ENCODE measurements at places on chromosomes 16 and 17.
A peak's percentile ranks its signal among the peaks of the same experiment; 100 is the strongest.

- no peak for DNase-seq
Observed at GRCh38 chr17:41602524-41602923, 10.0 kb downstream of the KRT16 start.

DNA sequence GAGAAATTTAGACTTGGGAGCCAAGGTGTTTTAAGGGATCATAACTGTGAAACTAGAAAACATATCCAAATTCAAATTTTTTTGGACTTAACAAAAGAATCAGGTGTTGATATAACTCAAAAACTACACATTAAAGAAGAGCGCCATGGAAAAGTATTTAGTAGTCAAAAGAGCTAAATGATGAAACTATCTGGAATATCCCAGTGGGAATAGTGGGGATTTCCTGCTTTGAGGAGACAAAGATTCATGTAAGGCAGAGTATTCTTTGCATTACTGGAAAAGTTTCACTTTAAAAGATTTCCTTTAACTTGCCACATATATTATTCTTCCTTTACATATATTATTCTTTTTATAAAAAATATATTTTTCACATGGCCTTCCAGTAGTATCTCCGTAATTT is 40.3 kb upstream of the VPS4A start:
- DNase-seq = no peak

- no peak for DNase-seq
Observed at GRCh38 chr16:78001451-78002025, 20.8 kb upstream of the CLEC3A start.

DNA sequence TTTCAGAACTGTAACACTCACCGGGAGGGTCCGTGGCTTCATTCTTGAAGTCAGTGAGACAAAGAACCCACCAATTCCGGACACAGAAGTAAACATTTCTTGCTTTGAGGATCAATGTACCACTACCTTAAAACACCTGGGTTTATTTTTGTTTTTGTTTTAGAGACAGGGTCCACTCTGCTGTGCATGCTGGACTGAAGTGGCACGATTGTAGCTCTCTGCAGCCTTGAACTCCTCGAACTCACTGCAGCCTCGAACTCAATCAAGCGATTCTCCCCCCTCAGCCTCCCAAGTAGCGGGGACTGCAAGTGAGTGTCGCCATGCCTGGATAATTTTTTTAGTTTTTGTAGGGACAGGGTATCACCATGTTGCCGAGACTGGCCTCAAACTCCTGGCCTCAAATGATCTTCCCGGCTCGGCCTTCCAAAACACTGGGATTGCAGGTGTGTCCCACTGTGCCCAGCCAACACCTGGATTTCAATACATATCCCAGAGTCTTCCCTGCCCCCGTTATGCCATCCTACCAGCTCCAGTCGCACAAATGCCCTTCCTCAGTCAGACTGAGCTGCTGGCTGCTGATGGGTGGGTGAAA is 13.0 kb upstream of the CES4A start:
- DNase-seq = no peak

DNA sequence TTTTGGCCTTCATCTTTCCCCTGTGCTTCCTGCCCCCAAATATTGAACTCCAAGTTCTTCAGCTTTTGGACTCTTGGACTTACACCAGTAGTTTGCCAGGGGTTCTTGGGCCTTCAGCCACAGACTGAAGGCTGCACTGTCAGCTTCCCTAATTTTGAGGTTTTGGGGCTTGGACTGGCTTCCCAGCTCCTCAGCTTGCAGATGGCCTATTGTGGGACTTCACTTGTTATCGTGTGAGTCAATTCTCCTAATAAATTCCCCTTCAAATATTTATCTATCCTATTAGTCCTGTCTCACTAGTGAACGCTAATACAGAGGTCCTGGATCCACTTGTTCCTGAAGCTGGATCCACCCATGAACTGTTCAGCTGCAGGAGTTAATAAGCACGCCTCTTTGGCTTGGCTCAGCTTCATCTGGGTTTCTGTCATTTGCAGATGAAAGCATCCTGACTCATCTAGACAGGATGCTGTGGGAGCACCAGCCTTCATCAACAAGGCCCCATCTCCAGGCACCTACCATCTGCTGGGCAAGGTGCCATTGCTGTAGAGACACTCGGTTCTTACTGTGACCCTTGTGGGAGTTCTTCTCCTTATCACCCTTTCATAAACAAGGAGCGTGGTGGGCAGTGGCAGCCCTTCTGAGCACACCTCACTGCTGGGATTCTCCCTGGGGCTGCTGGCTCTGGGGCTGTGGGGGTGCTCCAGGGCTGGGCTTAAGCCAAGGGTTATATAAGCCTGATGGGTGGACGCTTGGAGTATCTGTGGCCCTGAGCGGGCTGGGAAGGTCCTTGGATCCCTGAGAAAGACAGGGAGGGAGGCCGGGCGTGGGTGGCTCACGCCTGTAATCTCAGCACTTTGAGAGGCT is 23.1 kb downstream of the LAT start:
- DNase-seq = peak; percentile 86

DNA sequence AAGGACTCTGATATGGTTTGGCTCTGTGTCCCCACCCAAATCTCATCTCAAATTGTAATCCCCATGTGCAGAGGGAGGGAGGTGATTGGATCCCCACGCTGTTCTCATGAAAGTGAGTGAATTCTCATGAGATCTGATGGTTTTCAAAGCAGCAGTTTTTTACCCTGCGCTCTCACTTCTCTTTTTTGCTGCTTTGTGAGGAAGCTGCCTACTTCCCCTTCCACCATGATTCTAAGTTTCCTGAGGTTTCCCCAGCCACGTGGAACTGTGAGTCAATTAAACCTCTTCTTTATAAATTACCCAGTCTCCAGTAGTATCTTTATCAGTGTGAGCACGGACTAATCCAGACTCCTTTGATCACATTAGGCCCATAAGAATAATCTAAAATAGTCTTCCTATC is 719.7 kb upstream of the CDH8 start:
- DNase-seq = no peak

DNA sequence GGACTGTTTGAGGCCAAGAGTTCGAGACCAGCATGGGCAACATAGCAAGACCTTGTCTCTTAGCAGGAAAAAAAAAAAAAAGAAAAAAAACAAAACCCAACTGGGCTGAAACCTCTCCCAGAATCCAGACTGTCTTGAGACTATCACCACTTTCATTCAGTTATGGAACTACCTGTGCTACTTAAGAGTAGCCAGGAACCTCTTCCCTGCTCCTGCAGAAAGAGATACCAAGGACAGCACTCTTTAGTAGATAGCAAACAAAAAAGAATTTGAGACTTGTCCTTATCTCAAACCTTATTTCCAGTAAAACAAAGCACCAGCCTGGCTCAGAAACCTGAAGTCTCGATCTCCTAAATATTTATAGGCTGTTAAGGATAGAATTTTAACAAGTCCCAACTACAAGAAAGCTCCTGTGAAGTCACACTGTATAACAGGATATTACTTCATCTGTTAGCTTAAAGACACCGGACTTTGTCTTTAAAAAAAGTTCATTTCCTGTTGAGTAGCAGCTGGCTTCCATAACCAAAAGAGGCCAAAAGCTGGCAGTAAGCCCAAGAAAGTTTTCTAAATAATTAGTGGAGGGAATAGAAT is 5.1 kb downstream of the CDR2 start:
- DNase-seq = no peak
